COLO829 (cell line): ENCODE measurements at places on chromosomes 1 and 21.

DNA sequence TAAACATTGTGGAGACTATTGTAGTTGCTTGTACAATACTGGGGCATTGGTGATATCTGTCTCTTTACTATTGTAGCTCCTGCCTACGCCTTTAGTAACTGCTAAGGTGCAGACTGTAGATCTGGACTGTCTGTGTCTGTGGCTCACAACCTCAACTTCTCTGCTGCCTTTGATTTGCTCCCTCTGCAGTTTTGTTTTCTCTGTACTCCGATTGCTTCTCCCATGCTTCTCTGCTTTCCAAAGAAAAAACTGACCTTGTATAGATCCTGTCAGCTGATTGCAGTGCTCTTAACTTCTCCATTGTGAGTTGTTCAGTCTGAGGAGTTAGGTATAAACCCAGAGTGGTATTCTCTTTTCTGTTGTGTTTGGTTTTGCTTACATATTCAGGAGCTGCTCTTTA, 15.3 kb downstream of the MAGI3 start:
- no peak for DNase-seq

DNA sequence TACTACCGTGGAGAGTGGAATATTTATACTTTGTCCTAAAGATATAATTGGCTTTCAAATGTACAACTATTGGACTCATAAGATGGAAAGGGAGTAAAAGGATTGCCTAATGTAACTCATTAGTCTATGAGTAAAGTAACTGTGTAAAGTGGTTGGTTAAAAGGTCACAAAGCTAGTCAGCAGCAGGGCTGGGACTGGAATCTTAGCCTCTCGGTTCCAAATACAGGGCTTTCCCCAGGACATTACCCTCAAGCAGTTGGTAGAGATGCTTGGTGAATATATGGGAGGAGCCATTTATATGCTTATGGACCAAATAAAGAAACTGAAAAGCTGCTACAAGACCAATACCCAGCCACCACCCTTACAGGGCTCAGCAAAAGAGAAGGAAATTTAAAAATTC, 283.7 kb downstream of the HLX start:
- no peak for DNase-seq

GRCh38 chr1:160193091-160193819, 2.9 kb downstream of the CASQ1 start:
- DNase-seq = peak; percentile 90

- DNase-seq = no peak
Observed at GRCh38 chr1:44700573-44700972, 26.1 kb downstream of the ARMH1 start.

- no peak for DNase-seq
Observed at GRCh38 chr1:22547818-22548462, 15.3 kb upstream of the EPHA8 start.

DNA sequence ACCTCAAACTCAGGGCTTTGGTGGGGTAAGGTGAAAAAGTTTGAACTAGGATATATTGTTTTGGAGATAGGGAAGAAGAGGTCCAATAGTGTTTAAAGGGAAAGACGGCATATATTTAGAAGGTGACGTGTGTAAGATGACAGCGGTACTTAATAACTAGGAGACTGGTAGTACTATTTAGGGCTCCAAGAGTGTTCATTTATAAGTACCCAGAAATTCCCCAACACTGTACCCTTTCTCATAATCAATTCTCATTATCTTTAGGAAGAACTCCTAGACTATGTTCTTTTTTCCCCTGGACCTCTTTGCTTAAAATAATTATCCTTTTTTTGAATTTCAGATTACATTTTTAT, 1.5 kb downstream of the LYPLAL1 start:
- DNase-seq = no peak

GRCh38 chr1:25922056-25922970, 16.1 kb upstream of the STMN1 start:
- DNase-seq = no peak

DNA sequence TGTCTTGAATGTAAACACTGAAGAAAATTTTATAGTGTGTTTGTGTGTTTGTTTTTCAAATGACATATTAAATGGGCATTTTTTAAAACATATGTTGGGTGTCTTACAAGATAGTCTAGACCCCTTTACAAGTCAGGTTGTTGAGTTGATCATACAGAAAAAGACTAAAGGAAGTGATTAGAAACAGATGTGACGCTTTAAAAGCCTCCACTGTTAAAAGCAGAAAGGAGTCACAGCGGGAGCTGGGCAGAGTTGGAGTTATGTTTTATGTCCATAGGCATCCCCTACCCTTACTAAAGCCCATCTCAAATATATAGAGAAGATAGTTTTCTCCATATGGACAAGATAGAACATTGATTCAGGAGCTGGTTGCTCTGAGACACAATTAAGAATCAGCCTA, 393.9 kb downstream of the PLPP3 start:
- no peak for DNase-seq

- DNase-seq = no peak
Observed at GRCh38 chr1:23578311-23578996, 19.2 kb upstream of the ID3 start.

- no peak for DNase-seq
Observed at GRCh38 chr1:29516063-29516820, 279.9 kb downstream of the PTPRU start.

- DNase-seq = no peak
Observed at GRCh38 chr21:41764558-41765419, 2.1 kb downstream of the RIPK4 start.
